ENCODE measurements at places on chromosomes 6 and 20.

DNA sequence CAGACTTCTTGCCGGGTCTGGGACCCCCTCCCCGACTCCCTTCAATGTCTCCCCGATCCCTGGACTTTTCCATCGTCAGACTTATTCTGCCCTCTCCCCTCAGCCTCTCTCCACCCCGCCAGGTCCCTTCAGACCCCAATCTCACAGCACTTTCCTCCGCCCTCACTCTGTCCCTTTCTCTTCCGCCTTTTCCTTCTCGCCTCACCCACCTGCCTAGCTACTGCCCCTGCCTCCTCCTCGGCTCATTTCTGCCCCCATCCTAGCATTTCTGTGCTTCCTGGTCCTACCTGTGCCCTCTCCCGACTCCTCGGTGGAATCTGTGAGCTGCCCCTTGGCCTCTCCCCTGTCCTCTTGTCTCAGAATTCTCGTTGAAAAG is 616 bp downstream of the CHMP4B start:
- DNase-seq, result no peak

DNA sequence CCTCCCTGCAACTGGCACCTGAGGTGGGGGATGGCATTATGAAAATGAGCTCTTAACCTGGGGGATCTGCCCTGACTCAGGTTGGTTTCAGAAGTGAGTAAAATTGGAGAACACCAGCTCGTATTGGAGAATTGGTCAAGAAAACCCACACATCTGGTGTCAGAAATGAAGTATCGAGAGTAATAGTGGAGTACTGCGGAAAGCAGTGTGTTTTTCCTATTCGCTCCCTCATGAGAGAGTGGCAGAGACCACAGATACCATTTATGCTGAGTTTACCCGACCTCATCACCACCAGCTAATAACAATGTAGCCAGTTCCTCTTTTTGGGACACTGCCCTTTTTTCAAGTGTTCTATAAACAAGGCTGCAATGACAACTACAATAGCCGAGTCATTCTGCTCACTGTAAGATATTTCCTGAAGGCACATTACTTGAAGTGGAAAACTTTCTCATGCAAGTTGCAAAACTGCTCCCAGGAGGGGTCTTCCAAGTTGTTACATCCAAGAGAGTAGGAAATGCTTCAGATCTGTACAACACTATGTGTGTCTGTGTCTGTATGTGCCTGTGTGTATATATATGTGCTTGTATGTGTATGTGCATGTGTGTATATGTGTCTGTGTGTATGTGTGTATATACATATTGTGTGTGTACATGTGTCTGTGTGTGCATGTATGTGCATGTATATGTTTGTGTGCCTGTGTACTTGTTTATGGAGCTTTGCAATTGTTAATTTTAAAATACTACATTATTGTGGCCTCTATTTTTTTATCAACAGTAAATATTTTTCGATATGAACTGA is 106.0 kb upstream of the CST7 start:
- DNase-seq, result peak; percentile 14

DNA sequence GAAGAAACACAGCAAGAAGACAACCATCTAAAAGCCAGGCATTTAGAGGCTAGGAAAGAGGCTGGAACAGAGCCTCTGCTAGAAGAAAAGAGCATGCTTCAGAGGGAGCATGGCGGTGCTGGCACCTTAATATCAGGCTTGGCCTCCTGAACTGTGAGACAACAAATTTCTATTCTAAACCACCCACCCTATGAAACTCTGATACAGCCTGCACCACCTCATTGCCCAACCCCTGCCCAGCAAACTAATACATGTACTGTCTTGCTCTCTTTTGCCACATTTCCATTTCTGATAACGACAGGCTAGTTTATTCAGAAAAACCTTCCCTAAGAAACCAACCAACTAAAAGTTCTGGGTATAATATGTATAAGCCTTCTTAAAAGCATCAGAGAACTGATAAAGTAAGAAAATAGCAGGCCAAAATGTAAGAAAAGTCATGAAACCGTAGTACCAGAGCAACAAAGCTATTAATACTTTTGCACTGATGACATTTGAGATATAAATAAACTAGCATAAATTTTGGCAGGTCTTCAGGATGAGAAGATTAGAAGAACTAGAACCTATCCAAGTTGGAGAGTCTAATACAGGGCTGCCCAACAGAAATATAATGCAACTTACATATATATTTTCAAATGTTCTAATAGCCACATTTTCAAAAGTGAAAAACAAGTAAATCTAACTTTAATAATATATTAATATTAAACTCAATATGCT is 184.7 kb upstream of the HSF2 start:
- no peak for DNase-seq

DNA sequence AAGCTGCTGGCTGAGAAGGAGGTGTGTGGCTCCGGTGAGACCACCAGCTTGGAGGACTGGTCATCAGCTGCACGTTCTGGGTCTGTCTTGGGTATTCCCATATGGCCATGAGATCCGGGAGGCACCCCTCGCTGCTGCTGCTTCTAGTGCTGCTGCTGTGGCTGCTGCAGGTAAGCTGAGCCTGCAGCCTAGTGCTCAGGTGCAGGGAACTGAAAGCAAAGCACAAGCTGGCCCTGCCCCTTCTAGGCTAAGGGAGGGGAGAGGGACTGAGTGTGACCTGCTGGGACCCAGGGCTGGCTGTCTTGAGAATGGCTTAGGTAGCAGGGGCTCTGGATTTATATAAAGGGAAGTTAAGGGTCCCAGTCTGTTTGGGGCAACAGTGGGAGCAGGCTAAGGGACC is 403 bp downstream of the CDH26 start:
- DNase-seq, result no peak

GRCh38 chr20:45938727-45939438 is 4.4 kb downstream of the PCIF1 start:
- no peak for DNase-seq

GRCh38 chr20:33589059-33589458 is 73.1 kb upstream of the C20orf144 start:
- no peak for DNase-seq

DNA sequence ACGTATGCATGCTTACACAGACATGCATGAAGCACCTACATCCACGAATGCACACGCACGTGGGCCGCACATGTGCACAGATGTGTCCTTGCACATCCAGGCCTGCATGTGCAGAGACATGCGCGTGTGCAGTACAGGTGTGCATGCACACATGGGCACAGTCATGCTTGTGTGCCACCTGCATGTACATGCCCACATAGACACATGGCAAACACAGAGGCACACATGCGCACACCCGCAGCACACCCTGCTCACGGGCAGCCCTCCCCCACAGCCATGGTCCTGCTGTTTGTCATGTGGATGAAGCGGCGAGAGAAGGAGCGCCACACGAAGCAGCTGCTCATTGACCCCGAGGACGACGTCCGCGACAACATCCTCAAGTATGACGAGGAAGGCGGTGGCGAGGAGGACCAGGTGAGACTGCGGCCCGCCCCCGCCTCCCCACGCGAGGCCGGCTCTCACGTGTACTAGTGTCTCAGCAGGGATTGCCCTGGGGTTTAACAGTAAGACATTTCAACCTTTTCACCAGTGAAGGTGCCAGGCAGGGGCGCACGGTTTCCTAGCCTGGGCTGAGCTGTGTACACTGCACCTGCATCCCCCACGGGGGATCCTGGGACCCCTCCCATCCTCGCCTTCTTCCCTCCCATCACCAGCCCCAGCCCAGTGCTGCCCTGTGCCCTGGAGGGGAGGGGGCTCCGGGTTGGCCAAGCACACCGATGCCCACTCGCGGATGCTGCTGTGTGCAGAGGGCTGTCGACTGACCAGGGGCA is 132.8 kb downstream of the TAF4 start:
- no peak for DNase-seq

DNA sequence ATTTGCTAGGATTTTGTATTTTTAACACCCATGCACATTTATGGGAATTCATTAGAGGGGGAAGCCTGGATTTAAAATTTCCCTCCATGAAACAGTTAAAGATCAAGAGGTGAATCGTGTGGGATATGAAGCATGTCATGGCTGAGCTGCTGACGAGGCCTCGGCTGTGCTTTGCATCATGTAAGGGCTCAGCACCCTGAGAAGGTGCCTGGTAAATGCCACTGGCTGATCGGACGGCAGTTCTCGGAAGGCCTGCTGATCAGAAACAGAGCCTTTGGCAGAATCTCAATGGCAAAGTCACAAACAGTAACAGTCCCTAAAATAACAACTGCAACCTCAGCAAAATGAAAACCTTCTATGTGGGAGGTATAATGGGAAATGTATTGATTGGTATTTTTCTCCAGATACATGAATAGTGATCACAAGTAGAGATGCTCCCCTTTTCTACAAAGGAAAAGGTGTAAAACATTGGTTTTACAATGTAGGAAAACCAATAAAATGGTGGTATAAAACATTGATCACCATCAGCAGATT is 53.0 kb upstream of the FUCA2 start:
- DNase-seq, result no peak

GRCh38 chr6:1597924-1598323 is 11.8 kb upstream of the FOXC1 start:
- peak; percentile 39 for DNase-seq

DNA sequence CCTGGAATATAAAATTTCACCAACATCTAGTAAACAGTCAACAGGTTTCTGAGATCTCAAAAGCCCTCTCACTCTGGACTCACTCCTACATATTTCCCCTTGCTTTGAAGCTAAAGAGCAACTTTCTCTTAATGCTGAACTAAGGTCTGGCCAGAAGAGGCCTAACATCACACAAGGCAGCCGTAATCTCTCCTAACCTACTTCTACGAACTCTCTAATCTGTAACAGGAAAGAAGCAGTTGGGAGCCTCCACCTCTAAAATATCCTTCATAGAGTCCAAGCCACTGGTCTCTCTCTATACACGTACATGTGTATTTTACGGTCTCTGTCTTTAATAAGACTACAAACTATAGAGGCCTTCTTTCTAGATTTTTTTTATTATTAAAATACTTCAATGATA is 72.0 kb downstream of the REV3L start:
- DNase-seq, result no peak

DNA sequence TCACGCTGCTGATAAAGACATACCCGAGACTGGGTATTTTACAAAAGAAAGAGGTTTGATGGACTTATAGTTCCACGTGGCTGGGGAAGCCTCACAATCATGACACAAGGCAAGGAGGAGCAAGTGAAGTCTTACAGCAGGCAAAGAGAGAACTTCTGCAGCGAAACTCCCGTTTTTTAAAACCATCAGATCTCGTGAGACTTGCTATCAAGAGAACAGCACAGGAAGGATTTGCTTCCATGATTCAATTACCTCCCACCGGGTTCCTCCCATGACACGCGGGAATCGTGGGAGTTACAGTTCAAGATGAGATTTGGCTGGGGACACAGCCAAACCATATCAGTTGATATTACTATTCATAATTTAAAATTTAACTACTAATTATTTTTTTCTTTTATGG is 157.3 kb upstream of the ATXN1 start:
- no peak for DNase-seq

DNA sequence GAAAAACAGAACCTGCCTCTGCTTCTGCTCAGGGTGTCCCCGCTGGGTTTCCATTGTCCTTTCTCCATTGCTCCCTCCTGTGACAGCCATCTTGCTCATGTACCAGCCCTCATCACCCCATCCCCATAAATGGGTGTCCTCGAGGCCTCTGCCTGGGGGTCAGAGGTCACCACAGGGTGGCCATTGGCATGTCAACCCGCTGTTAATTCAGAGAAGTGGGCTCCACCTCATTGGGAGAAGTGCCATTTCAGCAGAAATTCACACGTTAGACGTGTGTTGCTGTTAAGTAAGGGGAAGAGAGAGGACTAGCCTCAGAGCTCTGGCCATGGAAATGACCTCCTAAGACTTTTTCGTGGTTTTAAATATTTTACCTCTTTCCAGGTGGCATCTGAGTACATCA is 71.9 kb downstream of the PTPN1 start:
- DNase-seq, result no peak

DNA sequence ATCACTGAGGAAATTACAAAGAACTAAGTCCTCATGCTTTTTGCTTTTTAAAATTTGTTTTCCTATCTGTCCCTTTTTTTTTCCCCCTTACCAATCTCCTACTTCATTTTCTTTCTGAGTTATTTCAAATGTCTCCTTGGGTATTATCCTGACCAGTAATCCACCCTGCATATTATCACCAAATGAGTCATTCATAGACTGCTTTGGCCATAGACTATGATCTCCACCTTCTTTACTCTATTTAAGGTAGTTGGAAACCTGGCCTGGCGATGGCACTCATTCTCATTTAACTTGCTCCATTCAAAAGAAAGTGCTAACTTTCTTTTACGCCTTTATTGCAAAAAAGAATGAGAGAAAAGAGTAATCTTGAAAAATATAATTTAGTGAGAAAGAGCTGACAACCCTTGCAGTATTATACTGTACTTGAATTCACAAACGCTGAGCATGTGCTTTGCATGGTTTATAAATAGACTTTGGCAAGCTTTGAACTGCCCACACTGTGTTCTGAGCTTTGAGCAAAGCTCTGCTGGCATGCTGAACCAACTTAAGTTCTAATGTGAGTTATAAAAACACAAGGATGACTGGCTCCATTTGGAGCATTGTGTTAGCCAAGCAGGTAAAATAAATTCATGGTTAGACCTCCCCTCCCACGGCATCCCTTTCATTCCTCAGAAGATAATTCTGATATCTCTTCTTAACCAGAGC is 198.9 kb downstream of the NKAIN2 start:
- no peak for DNase-seq

GRCh38 chr20:33014336-33015113 is 7.0 kb downstream of the BPIFB2 start:
- DNase-seq, result no peak

DNA sequence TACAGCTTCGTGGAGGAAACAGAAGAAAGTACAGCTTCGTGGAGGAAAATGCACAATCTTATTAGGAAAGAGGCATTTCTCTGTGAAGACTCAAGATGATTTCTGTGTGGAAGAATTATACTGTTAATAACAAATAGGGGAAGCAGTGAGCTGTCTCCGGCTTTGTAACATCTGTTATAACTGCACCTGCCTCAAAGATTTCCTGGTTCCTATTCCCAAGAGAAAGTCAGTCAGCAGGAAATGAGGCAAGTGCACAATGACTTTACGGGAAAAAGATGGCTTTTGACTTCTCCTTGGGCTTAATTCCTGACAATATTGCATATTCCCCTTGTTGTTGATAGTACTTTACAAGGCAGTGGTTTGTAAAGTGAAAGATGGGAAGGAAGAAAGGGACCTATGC is 538.5 kb downstream of the BMP2 start:
- no peak for DNase-seq

DNA sequence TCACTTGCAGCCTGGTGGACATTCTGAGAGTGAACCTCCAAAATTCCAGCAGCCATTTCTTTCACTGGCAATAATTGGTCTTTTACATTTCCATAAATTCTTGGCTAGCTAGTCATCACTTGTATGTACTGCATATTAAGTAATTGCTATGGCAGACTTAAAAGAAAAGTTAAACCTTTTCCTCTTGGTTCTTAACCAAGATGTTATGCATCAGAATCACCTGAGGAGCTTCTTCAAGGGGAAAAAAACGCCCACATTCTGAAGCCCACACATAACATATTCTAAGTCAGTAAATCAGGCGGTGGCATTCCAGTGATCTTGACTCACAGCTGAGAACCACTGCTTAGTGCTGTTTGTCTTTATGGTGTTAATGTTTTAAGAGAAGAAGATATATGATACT is 37.0 kb downstream of the CDC40 start:
- DNase-seq, result peak; percentile 24
